ENCODE measurements at places on chromosomes 6 and 20.

- DNase-seq = no peak
These were observed 495.5 kb upstream of the MAP3K7 start for GRCh38 chr6:91082311-91082832.

- DNase-seq = no peak
These were observed 17.1 kb upstream of the BEND3 start for GRCh38 chr6:107132330-107132954.

DNA sequence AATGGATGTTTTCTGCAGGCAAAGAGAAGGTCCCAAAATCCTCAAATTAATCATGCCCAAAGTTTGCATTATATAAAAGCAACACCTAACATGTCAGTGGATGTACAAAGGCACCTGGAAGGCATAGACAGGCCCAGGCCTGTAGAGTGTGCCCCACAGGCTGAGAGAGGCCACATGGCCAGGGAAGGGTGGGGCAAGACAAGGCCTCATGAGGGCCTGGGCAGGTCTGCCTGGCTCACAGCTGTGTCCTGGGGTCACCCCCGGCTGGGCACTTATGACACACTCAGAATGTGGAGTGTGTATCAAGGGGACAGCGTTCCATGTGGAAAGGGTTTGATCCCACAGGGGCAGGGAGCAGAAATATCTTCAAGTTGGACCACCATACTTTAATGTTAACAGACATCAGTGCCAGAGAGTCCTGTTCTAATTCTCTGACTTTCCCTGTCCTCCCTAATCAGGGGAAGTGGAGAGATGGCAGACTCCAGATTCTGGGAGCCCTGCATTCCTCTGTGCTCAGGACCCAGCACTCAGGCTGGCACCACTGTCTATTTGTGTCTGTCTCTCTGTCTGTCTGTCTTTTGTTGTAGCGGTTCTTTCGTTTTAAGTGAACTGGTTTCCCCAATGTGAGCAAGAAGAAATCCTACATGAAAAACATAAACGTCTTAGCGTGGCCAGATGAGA is 178.3 kb upstream of the FOXA2 start:
- no peak for DNase-seq

- DNase-seq = no peak
These were observed 77.7 kb downstream of the BMP2 start for GRCh38 chr20:6845141-6845540.

DNA sequence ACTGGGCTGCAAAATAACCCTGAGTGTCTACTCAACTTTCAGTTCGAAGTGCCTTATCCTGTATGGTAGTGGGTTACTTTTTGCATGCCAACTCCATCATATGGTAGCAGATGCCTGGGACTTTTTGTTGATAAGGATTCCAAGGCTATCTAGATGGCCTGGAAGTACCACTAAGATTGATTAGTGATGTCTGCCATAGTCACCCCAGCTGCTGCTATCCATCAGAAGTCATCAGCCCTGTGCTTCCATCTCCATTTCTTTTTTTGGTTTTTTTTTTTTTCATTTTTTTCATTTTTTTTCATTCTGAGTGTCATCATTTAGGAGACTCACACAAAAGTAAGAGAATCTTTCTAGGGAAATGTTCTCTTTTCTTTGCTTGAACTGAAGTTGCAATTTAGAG is 217.4 kb upstream of the PLCB4 start:
- no peak for DNase-seq

GRCh38 chr6:116971959-116972358 is 94.9 kb downstream of the RFX6 start:
- DNase-seq = no peak

- DNase-seq = no peak
These were observed 152.4 kb downstream of the ADAT2 start for GRCh38 chr6:143298071-143298470.

GRCh38 chr6:31575952-31576685 is 754 bp downstream of the TNF start:
- DNase-seq = no peak

DNA sequence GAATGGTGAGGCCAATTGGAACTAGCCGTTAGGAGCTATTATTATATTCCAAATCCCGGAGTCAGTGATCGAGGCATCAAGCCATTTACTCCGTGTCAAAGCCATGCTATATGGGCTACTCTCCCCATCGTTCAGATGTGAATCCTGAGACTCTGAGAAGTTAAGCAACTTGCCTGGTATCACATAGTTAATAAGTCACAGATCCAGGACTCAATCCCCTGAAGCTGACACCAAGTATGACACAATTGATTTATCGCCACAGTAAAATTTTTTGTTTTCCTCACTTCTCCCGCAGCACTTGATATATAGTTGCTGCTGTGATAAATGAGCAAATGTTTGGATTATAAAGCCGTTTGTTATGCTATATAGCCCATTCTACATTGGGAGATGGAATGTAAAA is 50.8 kb upstream of the TSHZ2 start:
- no peak for DNase-seq

- DNase-seq = no peak
These were observed 801 bp upstream of the PPARD start for GRCh38 chr6:35341557-35341956.

- no peak for DNase-seq
These were observed at the start of gene SYNE1 for GRCh38 chr6:152637296-152638047. SYNE1 (minus strand) TSS chr6:152637362; CDS start chr6:152628331, 9,031 bp downstream.

DNA sequence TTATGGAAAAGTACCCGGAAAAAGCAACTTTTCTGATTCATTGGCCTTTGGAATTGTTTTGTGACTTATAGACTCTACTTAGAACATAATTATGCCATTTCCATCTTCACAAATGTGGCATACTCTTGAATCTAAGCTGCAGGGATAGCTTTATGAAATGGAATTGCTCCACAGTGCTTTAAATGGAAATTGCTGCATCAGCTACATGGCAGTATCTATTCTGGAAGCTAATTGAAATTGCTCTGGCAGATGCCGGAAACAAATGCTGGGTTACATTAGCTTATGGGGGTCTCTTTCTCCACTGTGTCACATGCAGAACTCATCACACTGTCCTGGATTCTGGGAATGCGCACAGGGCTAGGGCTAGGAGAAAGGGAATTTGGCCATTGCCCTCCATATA is 108.9 kb downstream of the SAMD5 start:
- DNase-seq = no peak

- peak; percentile 33 for DNase-seq
These were observed 55.4 kb downstream of the RIPOR3 start for GRCh38 chr20:50635676-50636600.

DNA sequence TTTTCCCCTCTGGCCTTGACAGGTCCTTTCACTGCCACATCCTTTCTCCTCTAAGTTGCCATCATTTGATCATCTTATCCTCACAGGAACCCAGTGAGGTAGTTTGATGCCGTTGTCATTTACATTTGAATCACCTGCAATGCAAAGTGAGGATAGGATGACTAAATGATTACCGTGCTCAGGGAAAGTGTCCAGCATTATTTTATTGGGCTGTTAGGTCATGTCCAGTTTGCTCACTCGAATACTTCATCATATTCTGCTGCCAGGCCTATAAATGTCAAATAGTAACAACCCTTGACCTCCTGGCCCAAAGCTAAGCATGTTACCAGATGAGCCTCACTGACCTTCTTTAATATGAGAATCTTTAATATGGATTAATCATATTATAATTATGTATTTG is 1068.7 kb upstream of the FLRT3 start:
- DNase-seq = no peak

- no peak for DNase-seq
These were observed 542 bp upstream of the AFG1L start for GRCh38 chr6:108294297-108294726.

DNA sequence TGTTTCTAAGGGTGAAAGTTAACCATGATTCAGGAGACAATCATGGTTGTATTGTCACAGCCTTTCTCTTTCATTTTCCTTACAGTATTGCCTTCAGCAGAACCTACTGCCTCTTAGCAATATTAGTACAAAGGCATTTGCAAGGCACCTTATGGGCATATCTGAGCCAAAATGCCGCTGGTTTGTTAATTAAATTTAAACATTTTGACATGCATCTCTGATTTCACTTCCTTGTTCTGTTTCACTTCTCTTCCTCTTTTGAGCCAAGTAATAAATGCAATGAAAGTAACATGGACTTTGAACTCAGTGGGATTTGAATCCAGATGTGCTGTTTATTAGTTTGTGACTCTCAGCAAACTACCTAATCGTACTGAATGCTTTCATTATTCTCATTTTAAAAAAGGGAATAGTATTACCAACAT is 467.4 kb upstream of the CITED2 start:
- DNase-seq = no peak

GRCh38 chr20:58822748-58823730 is 27.7 kb downstream of the GNAS-AS1 start:
- no peak for DNase-seq

DNA sequence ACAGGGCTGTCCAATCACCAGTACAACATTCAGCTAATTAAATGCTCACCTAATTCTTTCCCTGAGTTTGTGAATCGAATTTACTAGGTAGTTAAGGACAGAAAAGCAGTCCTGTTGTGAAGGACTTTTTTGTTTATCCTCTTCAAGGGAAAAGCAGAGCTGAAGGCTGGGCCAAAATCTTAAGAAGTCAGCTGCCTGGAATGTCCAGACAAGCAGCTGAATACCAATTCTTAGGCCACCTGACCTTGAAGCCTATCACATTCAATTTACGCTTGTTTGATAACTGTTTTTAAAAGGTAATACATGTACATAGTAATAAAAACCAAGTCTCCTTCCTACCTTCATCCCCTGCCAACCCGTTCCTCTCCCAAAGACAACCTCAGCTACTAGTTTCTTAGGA is 56.4 kb downstream of the UQCC1 start:
- no peak for DNase-seq

GRCh38 chr20:16483024-16483423 is 90.2 kb downstream of the KIF16B start:
- DNase-seq = no peak

- DNase-seq = no peak
These were observed 23.8 kb downstream of the PHACTR2 start for GRCh38 chr6:143701349-143702234.

DNA sequence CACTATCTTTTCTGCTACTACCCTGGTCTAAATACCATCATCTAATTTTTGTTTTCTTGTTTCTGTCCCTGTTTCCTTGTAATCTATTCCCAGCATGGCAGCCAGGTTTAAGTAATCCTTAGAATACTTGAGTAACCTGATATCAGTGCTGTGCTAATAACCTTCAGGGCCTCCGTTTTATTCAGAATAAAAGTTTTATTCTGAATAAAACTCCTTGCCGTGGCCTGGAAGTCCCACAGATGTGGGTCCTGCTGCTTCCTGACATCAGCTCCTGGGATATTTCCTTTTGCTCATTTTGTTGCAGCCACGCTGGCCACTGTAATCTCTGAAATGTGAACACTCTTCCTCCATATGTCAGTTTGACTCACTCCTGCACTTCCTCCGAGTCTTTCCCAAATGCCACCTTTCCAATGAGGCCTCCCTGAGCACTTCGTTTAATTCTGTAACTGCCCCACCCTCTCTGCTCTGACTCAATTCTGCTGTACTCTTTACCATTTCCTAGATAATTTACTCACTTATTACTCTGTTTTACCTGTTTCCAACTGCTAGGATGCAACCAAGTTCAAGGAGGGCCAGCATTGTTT is 114.0 kb upstream of the FOXA2 start:
- no peak for DNase-seq

DNA sequence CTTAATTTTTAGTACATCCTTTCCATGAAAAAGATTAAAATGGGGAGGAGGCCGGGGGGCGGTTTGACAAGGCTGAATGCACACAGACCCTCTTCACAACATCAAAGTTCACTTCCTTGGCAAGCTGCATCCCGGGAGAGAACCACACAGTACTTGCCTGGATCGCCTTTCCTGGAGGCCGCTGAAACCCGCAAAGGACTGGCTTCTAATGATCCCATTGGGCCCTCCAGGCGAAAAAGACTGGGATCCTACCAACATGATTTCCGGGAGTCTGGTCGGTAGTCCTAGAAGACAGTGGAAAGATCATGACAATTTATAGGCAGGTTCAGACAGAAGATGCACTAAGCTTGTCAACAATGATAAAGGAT is 60.2 kb downstream of the RIPOR2 start:
- no peak for DNase-seq

DNA sequence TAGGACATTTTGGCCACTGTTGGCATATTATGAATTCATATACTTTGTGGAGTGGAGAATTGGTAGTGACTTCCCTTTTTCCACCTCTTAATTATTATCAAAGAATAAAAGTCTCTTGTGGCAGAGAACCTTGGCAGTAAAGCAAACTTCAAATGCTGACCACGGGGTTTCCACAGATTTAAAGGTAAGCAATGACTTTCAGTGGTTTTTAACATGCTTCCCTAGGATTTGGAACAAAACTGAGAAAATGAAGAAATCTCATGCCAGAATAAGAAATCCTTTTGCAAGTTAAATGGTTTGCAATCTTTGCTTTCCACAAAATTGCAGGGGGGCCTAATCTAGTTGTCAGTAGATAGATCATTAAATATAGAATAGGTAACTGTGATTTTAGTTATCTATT is 2.0 kb upstream of the SDC4 start:
- no peak for DNase-seq

DNA sequence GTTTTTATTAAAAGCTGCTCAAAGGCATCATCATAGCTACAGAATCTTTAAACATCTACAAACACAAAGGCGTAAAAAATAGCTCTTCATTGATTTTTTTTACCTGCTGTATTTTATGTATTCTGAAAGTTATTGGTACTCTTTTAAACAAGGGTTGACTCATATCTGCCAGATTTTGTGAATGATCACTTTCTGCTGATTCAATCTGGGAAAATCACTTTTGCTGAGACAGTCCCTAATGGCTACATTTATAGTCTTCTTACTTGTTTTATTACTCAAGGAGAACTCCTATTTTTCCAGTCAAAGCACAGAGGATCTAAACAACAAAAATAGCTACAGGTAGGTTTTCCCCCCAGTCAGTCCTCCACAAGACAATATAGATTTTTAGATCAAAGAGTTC is 739.0 kb downstream of the CBLN4 start:
- no peak for DNase-seq

- no peak for DNase-seq
These were observed 253.4 kb upstream of the TAB2 start for GRCh38 chr6:149064001-149064659.

DNA sequence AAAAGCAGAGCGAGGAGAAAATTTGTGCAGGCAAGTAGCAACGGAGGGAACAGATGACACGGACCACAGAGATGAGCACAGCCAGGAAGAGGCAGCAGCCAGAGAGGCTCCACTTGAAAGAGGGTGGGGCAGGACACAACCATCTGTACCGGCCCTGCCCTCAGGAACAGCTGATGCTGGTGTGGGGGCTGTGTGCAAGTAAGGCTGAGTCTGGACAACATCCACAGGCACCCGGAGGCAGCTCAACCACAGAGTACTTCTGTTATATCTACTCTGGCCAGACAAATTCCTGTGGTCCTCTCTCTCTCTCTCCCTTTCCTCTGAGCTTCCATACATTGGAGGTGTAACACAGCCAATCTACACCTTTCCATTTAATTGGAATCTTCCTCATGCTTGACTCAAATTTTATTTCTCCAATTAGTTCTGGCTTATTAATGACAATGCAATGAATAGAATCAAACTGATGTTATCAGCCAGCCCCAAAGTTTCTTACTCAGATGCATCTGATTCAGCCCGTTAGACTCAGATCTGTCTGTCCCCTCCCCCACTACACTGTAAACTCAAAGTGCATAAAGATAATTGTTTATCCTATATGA is 24.9 kb downstream of the KIF13A start:
- no peak for DNase-seq

Data from stimulated activated CD8-positive, alpha-beta memory T cell treated with anti-CD3 and anti-CD28 coated beads, Interleukin-15, amount 100 ng/mL, for 24 hours (primary cell).